ENCODE measurements at places on chromosomes 6 and 20.

GRCh38 chr6:117906507-117906957 lies 532 bp upstream of the SLC35F1 start:
- no peak for DNase-seq

GRCh38 chr20:380763-381580 lies 412 bp downstream of the TRIB3 start:
- DNase-seq = peak; percentile 65

GRCh38 chr6:28161410-28162079 lies 19.9 kb downstream of the ZKSCAN8 start:
- DNase-seq = peak; percentile 81

DNA sequence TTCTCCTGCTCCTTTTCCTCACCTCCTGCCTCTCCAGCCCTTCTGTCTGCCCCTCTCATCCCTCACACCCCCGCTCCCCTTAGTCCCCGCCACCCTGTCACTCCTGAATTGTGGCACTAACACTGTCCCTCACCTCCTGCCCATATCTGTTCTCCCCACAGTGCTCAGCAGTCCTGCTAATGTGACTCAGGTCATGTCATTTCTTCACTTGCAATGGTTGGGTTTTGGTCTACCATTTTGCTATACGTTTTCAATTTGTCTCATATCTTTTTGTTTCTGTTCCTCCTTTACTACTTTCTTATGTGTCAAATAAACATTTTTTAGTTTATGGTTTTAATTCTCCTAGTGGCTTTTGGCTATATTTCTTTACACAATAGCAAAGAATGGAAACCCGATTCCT lies 1.3 kb upstream of the HLA-B start:
- DNase-seq = no peak

DNA sequence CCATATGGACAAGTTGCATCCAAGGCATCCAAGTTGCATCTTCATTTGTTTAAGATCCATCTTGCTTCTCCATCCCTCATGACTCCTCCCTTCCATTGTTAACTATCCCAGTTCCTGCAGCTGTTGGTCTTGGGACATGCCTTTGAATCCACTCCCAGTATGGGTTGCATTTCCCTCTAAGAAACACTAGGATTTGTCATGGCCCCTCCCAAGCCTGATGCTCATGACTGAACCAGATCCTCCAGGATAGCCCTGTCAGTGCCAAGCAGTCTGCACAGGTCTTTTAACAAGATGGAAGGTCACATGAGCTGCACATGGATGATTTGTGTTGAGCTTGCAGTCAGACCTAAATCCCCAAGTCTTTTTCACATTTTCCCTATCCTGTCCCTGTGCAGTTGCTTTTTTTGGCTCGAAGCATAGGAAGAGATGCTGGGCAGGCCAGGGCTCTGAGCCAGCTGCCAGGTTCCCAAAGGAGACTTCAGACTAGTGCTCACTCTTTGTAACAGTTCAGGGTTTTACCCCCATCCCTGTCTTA lies 4.2 kb downstream of the PPP2R5D start:
- DNase-seq = no peak

DNA sequence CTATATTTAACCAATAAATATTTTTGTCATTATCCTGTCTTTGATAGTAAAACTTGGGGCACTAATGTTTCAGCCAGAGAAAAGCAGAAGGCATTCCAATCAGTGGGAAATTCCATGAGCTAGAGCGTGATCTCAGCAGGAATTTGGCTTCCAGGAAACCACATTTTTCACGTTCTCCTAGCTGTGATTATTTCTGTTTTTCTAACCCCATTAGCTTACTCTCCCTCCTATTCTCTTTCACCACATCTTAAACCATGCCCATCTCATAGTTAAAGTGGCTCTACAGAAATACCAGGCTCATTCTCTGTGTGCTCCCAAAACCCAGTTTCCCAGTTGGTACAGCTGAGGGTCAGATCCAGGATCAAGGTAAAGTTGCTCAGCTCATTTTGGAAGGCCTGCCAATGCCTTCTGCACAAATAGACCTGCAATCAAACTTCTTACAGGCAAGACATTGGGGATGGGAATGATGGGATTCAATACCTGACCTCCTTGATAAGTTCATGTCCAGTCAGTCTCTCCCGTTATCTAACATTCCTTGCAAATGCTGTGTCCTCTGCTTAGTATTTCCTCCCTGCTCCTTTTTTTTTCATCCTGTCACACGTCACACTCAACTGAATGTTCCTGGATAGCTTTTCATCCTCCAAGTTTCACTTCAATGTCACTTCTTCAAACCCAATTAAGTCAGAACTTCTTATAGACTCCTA lies 33.1 kb upstream of the TMEM30A start:
- no peak for DNase-seq

All from NCI-H2081 (cell line).